ENCODE measurements at places on chromosomes 3 and 15.

- DNase-seq: no peak
Measured at GRCh38 chr3:141901914-141902313, 25.5 kb downstream of the ATP1B3 start.

- DNase-seq: no peak
Measured at GRCh38 chr3:71754610-71755253, 1.1 kb downstream of the GPR27 start.

DNA sequence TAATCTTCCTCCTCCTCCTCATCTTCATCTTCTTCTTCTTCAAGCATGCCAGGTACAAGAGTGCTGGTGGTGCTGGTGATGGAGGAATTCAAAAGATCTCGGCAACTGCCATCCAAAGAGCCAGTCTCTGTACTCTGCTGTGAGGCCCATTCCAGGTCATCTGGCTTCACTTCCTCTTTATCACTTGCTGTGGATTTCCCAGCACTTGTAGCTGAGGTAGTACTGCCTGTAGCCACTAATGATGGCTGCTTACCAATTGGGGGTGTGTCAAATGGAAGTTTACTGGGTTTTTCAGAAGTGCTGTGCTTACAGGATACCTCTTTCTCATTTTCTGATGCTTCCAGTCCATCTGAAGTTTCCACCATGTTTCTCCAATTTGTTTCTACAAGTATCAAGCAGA lies 28.8 kb upstream of the SHC4 start:
- no peak for DNase-seq

- no peak for DNase-seq
Measured at GRCh38 chr3:115691964-115692363, 68.7 kb downstream of the GAP43 start.

- DNase-seq: no peak
Measured at GRCh38 chr15:95629503-95630168, 700.9 kb upstream of the NR2F2 start.

GRCh38 chr3:198107840-198108734 lies 148.1 kb downstream of the LMLN start:
- no peak for DNase-seq

DNA sequence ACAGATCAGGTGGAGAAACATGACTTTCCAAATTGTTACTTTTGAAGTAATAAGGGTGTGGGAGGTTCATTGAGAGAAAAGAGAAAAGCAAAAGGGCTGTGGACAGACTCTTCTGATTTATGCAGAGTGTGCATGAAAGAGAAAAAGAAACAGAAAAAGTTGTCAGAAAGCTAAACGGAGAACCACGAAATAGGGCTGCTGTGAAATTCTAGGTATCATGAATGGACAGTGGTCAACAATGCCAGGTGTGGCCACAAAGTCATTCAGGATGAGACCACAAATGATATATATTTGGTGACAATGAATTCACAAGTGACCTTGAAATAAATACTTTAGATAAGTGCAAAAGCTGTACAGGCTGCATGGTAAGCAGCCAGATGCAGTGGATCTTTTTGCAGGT lies 170.1 kb downstream of the IL5RA start:
- DNase-seq: no peak

DNA sequence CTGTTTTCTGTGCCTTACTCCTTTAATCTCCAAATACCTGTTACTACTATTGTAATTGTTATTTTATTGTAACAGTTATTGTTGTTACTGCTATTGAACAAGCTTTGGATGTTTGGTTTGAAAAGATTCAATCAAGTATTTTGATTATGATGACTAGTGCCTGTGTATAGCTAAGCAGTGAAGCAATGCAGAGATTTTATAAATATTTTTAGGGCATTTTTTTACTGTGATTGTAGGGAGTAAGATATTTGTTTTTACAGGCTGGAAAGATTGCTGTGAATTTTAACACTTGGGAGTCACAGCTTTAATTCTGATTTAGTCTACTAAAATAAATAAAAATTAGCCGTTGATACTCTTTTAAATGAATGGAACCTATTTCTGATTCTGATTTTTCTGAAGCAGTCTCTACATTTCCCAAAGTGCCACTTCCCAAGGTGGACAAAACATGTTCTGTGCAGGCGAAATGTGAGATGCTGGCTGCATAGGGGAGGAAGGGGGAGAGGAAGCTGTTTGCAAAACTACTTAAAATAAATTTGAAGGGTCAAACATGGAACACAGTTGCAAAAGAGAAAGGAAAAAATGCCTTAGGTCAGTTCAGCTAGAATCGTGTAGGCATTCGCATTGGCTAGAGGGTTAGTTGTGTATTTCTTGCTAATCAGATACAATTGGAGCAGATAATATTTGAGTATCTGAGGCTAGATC lies 25.7 kb downstream of the EEFSEC start:
- no peak for DNase-seq

- DNase-seq: peak; percentile 22
Measured at GRCh38 chr3:143769616-143770015, 78.7 kb downstream of the SLC9A9 start.

DNA sequence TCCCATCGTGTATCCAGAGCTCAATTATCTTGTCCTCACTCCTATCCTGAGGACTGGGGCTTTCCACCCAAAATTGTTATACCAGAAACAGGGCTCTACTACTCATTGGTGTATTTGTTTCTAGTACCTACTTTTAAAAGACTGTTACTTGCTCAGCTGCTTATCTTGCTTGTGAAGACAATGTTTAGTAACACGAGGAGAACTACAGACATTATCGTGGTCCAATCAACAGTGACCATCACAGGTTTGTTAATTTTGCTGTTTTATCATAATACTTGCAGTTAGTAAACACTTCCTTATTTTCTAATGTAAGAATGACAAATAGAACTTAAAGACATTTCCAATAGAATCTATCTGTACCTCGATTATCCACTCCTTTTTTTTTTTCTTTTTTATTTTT lies 13.5 kb downstream of the LRCH3 start:
- DNase-seq: no peak

DNA sequence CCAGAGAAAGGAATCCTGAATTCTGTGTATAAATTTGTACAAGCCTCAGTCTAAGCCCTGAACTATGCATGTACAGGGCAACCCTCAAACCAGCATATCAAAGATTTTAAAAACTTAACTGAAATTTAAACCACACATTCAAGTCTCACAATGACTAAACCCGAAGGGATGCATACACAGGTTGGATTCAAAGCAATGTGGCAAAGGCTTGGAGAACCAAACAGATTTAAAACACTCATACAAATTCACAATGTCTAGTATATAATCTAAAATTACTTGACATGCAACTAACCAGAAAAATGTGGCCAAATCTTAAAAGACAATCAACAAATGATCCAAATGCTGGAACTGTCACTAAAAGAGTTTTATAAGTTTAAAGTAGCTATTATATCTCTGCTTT lies 36.4 kb downstream of the CEP152 start:
- DNase-seq: no peak

DNA sequence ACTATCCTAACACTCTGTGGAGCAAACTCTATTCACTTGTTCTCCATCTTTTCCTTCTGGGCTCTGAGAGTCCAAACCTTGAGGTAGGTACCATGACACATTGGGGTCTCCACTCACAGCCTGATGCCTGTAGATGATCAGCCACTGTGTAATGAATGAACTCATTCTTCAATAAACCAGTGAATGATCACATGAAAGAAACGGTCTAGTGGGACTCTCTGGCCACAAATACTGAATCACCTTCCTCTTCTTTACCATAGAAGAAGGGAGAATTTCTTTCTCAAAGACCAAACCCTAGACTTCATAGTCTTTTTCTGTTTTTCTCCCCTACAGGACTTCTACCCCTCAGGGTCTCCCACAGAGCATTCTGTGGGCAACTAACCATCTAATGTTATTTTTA lies 20.5 kb upstream of the ABHD2 start:
- DNase-seq: no peak

DNA sequence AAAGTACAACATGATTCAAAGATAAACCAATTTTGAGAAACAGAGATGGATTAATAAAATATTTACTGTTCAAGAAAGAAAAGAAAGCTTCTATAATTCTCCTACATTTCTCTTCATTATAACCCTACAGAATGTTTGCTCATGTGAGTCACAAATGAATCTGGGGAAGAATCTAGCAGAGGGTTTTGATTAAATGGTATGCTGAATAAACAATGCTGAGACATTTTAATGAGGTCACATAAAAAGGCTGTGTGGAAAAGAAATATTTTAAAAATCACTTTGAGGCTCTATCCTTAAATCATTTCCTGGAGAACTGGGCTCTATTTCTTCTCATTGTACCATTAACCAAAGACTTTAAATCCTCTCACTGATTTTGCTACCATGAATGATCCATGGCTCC lies 727.7 kb downstream of the NTRK3 start:
- DNase-seq: no peak

- no peak for DNase-seq
Measured at GRCh38 chr3:61387817-61388216, 136.6 kb upstream of the FHIT start.

- peak; percentile 80 for DNase-seq
Measured at GRCh38 chr3:120682095-120682681, at the start of gene HGD. Gene HGD, minus strand, starts transcription at chr3:120682239. Its CDS starts 128 bp downstream, at chr3:120682111.

GRCh38 chr15:48411971-48412591 lies 80.9 kb downstream of the DUT start:
- no peak for DNase-seq

DNA sequence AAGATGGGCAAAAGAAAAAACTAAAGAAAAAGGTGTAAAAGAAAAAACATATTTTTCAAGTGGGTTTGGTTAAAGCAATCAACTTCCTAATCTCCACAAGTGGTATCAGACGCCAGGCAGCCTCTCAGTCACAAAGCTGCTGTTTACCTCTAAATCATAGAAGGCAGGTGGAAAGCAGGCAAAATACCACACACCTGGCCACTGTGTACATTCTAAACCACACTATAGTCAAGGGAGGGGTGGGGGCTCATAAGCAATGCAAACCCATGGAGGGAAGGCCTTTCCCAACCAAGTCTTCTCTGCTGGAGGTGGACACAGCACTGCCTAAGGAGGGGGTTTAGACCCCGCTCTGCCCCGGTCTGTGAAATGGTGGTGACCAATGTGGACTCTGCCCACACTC lies 50.4 kb downstream of the MCF2L2 start:
- no peak for DNase-seq

GRCh38 chr3:135133905-135134683 lies 339.0 kb downstream of the EPHB1 start:
- DNase-seq: no peak

GRCh38 chr3:102192575-102192974 lies 242.2 kb upstream of the ZPLD1 start:
- DNase-seq: no peak

DNA sequence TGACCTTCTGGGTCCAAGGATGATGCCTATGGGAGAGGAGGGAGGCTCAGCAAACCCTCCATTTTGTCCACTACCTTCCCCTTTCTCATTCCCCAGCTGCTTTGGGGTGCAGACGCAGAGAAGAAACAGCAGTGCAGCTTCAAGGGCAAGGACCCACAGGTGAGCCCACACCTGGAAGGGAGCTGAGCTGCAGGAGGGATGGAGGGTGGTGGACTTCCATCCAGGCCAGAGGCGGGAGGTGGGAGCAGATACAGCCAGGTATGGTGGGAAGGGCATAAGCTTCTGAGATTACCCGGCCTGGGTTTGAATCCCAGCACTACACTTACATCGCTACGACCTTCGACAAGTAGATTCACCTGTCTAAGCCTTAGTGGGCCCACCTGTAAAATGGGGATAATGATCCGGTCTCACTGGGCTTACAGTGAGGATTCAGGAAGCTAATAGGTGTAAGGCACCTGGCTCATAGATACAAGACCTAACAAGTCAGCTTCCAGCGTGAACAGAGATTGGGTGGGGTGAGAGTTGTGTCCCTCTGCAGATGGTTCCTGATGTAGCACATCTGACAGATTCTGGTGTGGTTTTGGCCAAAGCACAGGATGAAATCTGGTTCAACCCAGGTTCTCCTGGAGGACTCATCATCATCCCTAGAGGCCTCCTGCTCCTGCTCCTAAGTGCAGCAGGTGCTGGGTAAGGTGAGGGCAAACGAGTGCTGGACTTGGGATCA lies 15.9 kb downstream of the CIB1 start:
- DNase-seq: no peak

DNA sequence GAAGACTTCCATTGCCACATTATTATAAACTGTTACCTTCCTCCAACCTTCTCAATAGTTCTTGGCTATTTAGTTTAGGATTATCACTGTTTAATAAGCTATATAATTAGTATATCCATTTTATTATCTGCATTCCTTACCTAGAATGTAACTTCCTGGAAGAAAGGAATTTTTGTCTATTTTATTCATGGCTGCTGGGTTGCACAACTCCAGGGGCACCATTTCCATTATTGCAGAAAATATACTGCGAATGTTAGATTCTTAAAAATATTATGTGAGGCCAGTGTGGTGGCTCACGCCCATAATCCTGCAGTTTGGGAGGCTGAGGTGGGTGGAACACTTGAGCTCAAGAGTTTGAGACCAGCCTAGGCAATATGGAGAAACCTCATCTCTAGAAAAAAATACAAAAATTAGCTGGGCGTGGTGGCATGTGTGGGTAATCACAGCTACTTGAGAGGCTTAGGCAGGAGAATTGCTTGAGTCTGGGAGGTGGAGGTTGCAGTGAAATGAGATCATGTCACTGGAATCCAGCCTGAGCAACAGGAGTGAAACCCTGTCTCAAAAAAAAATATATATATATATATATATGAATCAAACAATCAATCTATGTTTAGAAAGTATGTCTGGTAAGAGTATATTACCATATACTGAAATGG lies 19.9 kb downstream of the CLDN1 start:
- DNase-seq: no peak

DNA sequence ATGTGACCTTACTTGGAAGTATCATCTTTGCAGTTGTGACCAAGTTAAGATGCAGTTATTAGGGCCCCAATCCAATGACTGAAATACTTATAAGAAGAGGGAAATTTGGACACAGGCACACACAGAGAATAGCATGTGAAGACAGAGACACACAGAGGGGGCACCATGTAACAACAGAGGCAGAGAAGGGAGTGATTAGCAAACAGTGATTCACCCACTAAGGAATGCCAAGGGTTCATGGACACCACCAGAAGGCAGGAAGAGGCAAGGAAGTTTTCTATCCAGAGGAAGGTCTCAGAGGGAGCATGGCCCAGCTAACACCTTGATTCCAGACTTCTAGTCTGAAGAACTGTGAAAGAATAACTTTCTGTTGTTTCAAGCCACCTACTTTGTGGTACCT lies 25.0 kb downstream of the SIDT1 start:
- peak; percentile 36 for DNase-seq

- DNase-seq: no peak
Measured at GRCh38 chr3:10247679-10248183, 528 bp upstream of the TATDN2 start.

GRCh38 chr3:66361356-66361755 lies 139.5 kb downstream of the LRIG1 start:
- DNase-seq: no peak

- DNase-seq: no peak
Measured at GRCh38 chr3:73137736-73138403, 76.4 kb downstream of the EBLN2 start.

DNA sequence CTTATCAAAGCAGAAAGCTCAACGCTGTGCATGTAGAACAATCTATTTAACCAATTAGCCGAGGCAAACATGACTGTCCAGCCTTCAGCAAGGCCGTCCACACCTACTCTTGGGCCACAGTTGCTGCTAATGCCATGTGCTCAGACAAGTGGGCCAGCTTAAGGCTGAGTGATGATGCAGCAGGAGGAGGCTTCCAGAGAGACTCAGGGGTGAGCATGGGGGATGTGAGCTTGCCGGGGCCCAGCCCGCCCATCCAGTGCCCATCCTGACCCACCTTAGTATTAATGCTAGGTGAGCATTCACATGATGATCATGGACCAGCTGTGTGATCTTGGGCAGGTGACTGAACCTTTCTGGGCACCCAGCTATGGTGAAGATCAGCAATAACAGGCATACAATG lies 150.1 kb downstream of the TPRA1 start:
- DNase-seq: no peak

All from hepatocyte (in vitro differentiated cells).